ENCODE measurements at places on chromosomes 3 and 15.

- DNase-seq: no peak
Measured at GRCh38 chr3:185059766-185060165, 93.1 kb downstream of the C3orf70 start.

DNA sequence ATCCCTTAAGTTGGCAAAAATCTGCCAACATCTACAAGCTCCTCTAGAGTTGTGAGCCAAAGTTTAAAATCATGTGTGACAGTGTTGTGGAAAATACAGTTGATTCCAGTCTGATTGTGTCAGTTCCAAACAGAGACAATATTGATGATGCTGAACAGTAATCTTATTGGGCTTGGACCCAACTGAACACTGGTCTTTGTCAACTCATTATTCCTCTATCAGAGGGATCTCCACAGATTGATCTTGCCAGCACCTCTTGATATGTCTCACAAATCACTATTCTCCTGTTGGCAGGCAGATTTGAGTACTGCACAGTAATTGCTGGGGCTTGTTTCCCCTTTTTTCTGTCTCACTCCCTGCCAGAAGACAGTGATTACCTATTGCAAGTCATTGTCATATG is 326.6 kb upstream of the DPH6 start:
- DNase-seq: no peak

DNA sequence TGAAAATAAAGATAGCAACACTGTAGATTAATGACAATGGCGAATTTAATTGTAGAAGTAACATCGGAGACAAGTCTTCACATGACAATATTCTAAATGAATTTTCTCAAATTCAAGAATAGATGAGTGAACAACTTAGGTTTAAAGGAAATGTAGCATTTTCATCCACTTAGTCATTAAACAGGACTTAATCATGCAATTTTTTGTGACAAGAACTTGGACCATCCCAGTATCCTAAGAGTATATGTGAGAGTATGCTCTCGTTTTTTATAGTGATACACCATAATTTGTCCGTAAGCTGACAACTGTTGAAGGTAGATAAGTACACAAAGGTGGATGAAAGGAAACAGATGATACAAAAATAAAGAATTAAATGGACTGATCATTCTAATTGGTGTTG is 81.5 kb downstream of the DLG1 start:
- DNase-seq: no peak

DNA sequence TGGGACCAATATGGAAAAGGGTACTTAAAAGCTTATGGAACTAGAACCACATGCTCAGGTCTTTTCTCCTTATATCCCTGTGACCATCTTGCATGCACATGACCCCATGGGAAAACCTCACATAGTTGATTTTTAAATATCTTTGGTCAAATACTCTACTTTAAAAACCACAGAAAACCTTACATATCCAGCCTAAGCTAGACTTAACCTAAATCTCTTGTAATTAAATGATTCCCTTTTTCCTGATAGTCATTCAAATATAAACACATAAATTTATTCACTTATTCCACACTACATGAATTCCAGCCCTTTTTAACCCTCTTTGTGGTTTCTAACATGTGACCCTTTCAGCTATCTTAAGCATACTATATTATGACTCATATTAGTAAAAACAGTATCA is 46.8 kb downstream of the DNAJC13 start:
- DNase-seq: no peak

All from GM12892 (cell line).